ENCODE measurements at places on chromosomes 3 and 15.

DNA sequence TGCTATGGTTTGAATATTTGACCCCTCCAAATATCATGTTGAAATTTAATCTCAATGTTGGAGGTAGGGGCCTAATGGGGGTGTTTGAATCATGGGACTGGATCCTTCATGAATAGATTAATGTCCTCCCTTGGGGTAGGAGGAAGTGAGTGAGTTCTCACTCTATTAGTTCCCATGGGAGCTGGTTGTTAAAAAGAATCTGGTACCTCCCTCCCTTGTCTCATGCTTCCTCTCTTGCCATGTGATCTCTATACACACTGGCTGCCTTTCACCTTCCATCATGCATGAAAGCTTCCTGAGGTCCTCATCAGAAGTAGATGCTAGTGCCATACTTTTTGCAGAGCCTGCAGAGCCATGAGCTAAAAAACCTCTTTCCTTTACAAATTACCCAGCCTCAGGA, 177.7 kb upstream of the MCTP2 start:
- DNase-seq = no peak

- no peak for DNase-seq
Measured at GRCh38 chr3:175270866-175271265, 411.7 kb downstream of the NAALADL2 start.

DNA sequence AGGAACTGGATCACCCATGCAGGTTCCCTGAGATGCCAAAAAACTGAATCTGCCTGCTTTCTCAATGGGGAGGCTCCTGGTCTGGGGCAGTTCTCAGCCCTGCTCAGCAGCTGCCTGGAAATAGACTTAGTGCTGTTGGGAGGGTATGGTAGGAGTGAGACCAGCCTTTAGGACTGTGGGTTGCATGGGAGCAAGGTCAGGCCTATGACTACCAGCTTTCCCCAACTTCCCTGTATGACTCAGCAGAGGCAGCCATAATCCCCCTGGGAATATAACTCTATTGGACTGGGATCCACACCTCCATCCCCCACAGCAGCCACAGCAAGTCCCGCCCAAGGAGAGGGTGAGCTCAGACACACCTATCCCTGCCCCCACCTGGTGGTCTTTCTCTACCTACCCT, 87.0 kb downstream of the CFAP44 start:
- DNase-seq = no peak

DNA sequence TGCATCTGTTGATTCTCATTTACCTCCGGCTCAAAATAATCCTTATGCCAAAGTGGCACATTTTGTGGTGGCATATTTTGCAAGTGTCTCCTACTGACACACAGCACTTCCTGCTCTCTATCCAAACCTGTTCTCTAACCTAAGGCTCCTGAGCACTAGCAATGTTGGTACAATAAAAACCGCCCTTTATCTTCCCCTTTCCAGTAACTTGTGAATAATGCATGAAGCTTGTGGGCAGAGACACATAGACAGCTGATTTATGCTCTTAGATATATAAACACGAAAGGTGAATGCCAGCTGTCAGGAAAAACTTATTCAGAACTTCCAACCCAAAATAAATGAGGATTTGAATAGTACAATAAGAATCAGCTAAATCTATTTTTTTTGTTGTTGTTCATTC, 34.6 kb upstream of the ARPIN start:
- DNase-seq = no peak

DNA sequence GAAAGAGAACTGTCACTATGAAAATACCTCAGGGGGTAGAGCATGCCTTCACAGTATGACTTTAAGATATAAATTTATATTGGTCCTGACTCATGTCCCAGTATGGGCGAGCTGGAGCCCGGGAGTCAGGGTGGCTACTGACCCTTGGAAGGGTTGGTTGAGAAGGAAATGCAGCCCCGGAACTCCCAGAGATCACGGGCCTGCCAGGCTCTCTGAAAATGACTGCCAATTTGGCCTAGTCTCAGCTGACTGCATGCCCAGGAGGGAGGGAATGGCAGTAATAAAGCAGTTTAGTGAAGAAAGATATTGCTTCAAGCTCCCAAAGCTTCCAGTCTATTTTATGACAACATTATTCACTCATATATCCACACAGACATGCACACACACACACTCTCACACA, 299.0 kb downstream of the NR2F2 start:
- no peak for DNase-seq

DNA sequence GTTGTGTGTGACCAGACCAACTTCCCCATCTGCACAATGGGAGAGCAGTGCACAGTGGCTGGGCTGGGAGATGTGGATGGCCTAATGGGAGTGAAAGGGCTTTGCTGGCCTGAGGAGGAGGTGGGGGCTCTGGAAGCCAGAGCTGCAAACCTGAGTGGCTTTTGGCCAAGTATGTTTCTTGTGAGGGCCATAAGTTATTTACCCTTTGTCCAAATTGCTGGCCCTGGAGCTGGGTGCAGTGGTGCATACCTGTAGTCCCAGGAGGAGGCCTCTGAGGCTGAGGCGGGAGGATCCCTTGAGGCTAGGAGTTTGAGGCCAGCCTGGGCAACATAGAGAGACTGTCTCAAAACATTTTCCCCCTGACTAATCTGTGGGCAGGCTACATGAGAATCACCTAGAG, 129.1 kb downstream of the WNT7A start:
- no peak for DNase-seq

DNA sequence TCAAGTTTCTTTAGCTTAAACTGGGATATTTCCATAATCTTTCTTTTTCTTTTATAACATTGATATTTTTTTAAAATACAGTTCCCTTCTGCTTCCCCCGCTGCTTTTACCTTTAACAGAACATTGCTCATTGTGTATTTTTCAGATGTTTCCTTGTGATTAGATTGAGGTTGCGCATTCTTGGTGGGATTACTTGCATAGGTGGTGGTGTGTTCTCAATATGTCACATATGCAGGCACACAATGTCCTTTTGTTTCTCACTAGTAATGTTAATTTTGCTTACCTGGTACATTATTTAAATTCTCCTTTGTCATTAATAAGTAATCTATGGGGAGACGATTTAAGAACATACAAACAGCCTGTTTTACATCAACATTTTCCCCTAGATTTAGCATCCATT, 48.2 kb downstream of the HMG20A start:
- no peak for DNase-seq

DNA sequence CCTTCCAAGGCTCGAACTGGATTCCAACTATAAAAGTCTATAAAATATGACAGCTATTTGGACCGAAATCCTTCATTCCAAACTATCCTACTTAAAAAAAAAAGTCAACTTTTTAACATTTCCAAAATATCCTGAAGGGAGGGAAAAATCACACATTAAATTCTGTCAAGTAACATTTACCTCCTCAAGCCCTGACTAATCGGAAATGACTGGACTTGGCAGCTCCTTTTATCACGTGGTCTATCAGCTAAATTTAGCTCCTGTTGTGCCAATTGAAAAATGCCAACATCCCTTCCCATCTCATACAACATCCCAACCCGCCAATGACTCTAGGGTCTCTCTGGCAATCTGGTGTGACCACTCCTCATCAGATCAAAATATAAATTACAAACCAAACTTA, 297.9 kb downstream of the FHIT start:
- DNase-seq = no peak

DNA sequence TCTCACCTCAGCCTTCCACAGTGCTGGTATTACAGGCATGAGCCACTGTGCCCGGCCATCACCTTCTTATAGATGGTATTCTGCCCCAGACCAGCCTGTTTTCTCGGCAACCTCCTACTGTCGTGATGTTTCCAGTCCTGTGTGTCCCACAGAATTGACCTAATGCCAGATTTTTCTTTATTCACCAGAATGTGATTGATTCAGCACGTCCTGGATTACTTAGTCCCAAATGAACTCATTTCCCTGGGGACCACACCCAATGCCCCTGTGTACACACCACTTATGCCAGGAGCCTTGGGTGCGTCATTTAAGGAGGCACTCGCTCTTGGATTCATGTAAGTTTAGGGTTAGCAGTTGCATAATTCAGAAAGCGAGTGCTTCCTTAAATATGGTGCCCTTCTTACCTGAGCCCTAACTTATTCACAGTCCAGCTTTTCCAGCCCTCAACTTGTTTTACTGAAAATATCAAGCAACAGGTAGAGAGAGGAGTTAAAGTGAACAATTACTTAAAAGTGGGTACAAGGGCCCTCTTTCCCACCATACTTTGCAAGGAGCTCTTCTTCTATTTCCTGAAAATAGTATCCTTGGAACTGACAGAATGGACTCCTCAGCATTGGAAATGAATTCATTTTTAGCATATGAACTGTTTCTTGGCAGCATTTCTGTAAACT, 64.6 kb upstream of the UBE2E1 start:
- DNase-seq = no peak

DNA sequence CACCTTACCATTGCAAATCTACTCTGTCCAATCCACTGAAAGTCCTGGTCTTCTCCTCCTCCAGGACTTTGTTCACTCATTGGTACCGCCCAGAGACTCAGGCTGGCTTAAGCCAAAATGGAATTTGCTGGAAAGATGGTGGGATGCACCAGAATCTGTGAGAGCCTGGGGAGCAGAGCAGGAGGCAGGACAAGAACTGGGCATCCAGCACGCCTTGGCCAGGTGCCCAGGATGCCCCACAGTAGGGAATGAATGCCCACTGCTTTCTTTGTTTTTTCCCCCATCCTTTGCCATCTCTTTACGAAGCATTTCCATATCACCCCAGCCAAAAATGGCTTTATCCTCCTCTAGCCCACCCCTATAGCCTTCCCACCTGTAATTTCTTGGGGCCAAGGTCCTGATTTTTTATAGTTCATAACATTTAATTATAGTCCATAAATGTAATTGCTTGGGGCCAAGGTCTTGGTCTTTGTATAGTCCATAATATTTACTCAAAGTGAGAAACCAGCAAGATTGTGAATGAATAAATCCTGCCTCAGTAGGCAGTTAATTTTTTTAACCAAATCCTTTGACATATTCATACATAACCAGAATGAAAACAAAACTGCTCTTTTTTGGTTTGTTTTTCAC, 23.3 kb upstream of the IREB2 start:
- no peak for DNase-seq

DNA sequence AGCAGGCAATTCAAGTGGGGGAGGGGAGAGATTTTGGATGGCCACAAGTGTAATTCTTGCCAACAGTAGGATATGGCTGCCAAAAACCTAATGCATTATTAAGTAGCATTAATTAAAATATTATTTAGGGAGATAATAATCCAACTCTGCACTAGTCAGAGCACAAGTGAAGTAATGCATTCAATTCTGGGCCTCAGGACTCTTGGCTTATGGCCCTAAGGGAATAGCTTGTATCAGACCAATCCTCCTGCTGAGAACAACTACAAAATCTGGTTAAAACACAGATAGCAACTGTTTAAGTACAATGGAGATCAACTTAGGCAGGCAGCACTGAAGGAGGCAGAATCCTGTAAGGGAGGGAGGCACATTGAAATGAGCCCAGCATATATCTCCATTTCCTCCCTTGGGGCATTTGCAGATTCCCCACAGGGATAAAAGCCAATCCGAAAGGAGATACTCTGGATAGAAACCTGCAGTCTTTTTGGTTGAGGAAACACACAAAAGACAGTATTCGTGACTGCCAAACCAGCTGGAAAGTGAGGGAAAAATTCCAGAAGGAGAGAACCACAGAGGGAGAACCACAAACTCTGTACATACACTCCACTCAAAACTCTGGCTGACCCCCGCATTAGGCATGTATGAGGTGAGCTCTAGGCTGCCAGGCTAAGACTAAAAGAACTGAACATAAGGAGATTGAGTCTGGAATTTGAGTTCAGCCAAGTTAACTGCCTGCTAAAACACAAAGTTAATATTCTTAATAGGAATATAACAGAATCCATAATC, 57.4 kb downstream of the ETFA start:
- peak; percentile 79 for DNase-seq

DNA sequence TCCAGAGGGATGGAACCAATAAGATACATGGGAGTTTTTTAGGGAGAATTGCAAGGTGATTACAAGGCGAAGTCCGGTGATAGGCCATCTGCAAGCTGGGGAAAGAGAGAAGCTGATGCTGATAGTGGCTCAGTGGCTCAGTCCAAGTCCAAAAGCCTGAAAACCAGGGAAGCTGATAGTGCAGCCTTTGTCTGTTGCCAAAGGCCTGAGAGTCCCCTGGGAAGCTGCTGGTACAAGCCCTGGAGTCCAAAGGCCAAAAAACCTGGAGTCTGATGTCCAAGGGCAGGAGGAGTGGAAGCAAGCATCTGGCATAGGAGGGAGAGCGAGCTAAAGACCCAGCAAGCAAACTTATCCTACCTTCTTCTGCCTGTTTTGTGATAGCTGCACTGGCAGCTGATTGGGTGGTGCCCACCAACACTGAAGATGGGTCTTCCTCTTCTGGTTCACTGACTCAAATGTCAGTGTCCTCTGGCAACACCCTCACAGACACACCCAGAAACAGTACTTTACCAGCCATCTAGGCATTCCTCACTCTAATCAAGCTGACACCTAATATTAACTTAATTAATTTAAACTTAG, 16.7 kb downstream of the TFG start:
- DNase-seq = no peak
